ENCODE measurements at places on chromosomes 2 and 18.

GRCh38 chr2:61832183-61832841 is 21.5 kb downstream of the FAM161A start:
- DNase-seq: no peak
- no peak overlapping the region for H3K4me3 ChIP-seq
- H3K27me3 ChIP-seq: no peaks in the 10 kb centered on the region
- no peak overlapping the region for H3K27ac ChIP-seq
- H3K4me1 ChIP-seq: no peaks in the 10 kb centered on the region

DNA sequence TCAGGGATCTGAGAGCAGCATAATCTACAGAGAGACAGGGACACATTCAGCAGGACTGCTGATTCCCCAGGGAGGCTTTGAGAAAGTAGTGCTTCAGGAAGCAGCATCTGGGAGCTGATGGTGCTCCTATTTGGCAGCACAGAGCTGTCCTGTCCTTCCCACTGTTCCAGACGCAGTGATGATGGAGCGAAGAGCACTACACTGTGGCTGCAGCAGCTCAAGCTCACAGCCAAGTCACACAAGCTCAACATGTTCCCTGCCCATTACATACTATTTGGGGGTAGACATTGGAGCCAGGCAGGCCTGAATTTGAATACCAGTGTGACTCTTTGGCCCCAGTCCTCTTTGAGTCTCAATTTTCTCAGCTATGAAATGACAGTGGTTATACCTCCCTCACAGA is 15.2 kb upstream of the GALM start:
- H3K4me3 ChIP-seq: no peak overlapping the region
- no peak for DNase-seq
- H3K27me3 ChIP-seq: no peaks in the 10 kb centered on the region
- H3K36me3 ChIP-seq: no peaks in the 10 kb centered on the region

GRCh38 chr2:173940208-173941020 is 24.8 kb downstream of the SP3 start:
- H3K4me3 ChIP-seq: no peak overlapping the region
- peaks cover 5% of the 10 kb centered on the region for H3K4me1 ChIP-seq
- no peak for DNase-seq
- H3K27me3 ChIP-seq: no peaks in the 10 kb centered on the region
- H3K27ac ChIP-seq: no peak overlapping the region
- H3K36me3 ChIP-seq: no peaks in the 10 kb centered on the region

- peaks cover 3% of the 10 kb centered on the region for H3K4me1 ChIP-seq
- H3K4me3 ChIP-seq: no peak overlapping the region
- H3K27me3 ChIP-seq: no peaks in the 10 kb centered on the region
- H3K36me3 ChIP-seq: no peaks in the 10 kb centered on the region
- DNase-seq: no peak
Measured at GRCh38 chr2:84234103-84234502, 225.0 kb downstream of the SUCLG1 start.

Measured in H1 (cell line).